ENCODE measurements at places on chromosomes 11 and 22.

- no peak for DNase-seq
These were observed 21.8 kb downstream of the NARS2 start for GRCh38 chr11:78552881-78553280.

DNA sequence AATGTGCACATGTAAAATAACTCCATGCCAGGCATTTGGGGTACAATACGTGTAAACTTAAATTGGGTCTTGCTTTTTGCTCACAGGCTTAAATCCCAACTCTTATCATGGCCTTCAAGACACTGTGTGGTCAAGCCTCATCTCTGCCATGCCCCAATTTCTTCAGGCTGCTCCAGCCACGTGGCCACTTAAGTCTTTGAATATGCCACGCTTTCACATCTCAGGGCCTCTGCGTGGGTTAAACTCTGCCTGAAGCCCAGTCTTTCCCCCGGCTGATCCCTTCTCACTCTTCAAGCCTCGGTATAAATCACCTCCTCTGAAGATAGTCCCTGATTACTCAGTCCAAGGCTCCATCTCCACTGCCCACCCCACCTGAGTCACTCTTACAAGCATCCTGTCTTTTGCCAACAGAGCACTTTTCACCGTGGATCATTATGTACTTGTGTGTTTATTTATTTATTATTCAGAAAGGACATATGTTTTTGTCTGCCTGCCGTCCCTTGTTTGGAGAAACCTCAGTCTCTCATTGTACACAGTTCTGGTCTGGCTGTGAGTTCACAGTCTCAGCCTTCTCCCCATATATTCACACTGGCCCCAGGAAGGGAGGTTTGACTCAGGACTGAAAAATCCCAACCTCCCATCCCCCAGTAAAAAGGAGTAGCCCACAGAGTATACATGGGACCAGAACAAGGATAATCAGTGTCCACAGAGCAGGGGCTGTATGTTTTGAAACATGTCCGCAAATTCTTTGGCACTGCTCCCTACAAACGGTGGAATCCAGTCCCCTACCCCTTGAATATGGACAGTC, 344.7 kb downstream of the MN1 start:
- no peak for DNase-seq

GRCh38 chr11:121550247-121551030, 97.7 kb upstream of the SORL1-AS1 start:
- no peak for DNase-seq

GRCh38 chr11:127631974-127632373, 631.4 kb upstream of the KIRREL3 start:
- DNase-seq, result no peak

DNA sequence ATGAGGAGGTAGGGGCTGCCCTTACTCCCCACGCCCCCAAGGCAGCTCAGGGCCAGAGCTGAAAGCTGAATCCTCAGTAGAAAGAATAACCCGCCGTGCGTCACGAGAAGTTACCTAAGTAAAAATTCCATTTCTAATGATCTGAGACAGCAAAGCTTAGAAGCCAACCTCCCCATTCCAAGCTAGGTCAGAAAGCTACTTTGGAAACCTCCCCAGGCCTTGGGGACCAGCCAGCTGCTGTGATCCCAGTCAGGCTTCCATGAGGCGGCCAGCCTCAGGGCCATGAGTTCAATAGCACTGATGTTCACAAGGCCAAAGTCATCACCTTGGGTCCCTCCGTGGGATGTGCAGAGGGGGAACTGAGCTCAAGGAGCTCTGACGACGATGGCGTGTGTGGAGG, 6.9 kb downstream of the SHISAL1 start:
- no peak for DNase-seq

GRCh38 chr22:49446759-49447710, 380.6 kb downstream of the BRD1 start:
- no peak for DNase-seq

GRCh38 chr22:40406063-40406890, 35.9 kb downstream of the SGSM3 start:
- DNase-seq, result no peak

- DNase-seq, result peak; percentile 51
These were observed 102.7 kb downstream of the MRTFA start for GRCh38 chr22:40533712-40534378.

Measured in eye (tissue), 1 donor.